ENCODE measurements at places on chromosomes 3 and 15.

- DNase-seq: no peak
Measured at GRCh38 chr3:46524008-46524407, 26.2 kb downstream of the RTP3 start.

DNA sequence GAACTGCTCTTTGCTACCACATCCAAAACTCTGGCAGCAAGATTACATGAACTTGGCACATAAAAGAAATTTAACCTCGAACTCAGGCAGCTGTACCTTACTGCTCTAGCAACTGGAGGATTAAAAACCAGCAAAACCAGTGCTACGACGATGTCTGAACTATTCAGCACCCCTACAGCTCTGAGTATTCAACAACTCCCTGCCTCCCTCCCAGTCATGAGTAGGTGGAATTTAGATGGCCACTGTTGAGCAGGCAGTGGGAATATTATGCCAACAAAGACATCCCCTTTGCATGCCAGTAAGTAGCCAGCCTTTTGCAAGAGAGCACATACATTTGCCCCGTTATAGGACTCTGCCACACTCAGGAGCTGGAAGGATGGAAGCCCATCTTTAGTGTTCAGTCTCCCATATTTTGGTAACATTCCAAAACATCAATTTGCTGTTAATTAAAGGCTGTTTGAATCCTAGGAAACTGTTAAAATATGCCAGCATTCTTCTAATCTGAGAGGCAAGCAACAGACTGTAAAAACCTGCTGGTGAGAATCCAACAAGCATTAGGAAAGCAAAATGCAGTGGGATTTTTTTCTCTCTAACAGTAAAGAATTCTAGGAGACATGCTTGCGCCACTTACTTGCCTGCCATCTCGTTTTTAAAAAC lies 85.4 kb downstream of the ZNF385D start:
- DNase-seq: no peak

DNA sequence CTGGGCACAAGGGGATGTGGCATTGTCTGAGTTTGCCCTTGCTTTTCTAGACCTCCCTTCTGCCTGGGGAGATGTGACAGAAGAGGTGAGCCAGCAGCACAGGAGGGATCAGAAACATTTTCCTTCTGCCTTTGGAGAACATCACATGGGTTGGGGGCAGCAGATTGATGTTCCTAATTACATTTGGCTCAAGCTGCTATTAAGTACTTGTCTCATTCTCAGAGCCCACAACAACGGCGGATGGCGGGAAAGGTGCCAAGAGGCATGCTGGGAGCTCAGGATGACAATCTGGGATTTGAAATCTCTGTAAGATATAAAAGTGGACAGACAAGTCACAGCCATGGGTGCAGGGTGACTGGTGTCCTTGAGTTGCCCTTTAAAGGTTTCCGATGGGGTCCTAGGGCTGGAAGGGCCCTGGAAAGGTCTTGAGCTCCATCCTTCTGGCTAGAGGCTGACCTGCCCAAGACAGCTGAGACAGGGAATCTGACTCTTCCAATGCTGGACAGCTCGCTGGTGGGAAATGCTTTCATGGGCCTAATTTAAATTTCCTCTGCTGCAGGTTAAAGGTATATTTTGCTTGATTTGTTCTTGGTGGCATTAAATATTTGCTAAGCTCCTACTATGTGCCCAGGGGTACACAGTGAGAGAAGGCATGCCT lies 2.4 kb upstream of the CORO2B start:
- DNase-seq: no peak

DNA sequence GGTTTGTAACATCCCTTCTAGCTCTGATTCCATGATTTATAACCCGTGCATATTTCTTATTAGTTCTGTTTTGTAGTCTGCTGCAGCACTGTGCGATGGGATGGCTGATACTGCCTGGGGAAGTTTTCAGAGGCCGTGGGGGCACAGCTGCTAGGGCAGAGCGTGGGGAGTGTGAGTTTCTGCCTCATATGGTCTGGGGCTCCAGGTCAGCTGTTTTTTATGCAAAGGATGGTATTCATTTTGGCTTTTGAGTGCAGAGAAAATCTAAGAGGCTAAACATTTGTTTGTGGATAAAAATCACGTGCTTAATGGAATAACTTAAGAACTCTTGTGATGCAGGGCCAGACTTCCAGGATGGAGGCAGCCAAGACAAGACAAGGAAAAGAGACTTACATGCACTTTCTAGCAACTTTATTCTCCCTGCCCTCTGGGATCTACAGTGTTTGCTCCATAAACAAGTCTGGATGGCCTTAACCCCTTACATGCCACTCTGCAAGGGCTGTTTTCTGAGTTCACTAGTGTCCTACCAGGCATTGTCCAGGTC lies 45.5 kb upstream of the CFAP161 start:
- DNase-seq: no peak

DNA sequence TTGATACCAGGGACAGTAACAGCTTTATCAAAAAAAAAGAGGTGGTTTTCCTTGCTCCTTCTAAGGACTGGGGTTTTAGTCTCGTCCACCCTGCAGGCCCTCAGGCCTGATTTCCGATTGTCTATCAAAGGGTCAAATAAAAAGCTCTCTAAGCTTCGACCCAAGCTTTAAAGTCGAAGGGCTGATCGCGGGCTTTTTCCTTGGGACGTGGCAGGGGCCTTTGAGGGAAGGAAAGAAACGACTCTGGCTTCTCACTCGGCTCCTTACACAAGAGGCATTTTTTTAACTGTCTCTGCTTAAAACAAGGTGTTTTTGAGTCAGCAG lies 354 bp upstream of the KLHL24 start:
- no peak for DNase-seq

DNA sequence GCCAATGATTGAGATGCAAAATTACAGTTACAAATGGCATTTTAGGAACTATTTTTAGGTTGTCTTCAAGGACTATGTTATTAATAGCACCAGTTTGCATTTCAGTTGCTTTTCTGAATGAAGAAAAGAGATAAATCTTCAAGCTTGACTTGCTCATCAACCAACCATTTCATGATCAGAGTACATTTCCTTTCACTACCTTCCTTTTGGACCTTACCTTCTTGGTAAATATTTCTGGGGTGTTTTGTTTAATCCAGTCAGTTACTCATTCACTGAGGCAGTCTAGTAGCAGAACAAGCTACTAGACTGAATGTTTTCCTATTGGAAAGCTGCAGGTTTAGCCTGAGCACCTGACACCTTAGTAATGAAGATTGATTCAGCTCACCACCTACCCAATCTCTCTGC lies 8.2 kb downstream of the SLC27A2 start:
- no peak for DNase-seq

DNA sequence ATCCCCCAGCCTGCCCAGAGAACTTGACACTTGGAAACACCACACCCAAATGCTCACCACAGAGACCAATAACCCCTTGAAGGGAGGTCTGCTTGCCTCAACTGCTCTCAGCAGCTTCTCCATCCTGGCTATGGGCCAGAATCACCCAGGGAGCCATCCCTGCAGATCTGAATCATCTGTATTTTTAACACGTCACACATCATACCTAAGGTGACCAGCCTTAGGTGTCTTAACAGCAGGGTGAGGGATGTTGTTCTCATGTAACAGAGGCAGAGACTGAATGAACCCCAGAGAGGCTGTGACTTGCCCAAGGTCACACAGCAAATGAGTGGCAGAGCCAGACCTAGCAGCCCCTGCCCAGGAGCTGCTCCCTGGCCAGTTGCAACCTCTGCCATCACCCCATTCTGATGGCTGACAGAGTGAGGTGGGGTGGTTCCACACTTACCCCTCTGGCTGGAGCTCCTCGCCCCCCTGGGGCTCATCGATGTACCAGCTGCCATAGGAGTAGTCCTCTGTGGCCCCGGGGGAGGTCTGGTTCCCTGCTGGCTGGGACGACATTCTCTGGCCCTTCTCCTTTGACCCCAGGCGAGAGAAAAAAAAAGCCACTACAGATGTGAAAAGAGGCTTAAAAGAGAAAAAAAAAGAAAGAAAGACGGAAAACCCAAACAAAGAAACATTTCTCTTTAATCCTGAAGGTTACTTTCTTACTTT lies 722 bp downstream of the STRA6 start:
- no peak for DNase-seq

- DNase-seq: no peak
Measured at GRCh38 chr3:86923071-86923491, 67.9 kb downstream of the VGLL3 start.

DNA sequence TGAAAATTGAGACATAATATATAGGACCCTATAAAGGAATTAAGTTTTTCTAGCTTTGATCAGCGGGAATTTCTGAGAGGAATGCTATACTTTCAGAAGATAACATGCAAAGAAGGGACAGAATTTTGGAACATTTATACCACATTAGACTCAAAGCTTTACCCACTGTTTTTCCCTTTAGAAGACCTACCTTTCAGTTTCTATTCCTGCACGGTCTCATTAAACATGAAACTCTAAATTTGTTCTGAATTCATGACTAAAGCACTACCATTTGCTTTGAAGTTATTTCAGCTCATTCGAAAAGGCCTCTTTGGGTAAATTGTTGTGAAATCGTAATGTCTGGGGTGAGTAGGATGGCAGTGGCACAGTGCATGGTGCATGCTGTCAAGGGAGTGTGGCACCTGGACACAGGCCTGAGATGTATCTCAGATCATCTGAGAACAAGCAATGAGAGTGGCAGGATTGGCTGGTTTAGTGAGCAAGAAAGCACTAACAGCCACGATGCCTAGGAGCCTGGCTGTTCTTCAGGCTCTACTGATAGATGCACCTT lies 42.5 kb downstream of the CHCHD4 start:
- peak; percentile 28 for DNase-seq

GRCh38 chr15:73965758-73966113 lies 26.4 kb downstream of the STOML1 start:
- no peak for DNase-seq

GRCh38 chr3:122357828-122358702 lies 25.0 kb downstream of the MIX23 start:
- DNase-seq: no peak

DNA sequence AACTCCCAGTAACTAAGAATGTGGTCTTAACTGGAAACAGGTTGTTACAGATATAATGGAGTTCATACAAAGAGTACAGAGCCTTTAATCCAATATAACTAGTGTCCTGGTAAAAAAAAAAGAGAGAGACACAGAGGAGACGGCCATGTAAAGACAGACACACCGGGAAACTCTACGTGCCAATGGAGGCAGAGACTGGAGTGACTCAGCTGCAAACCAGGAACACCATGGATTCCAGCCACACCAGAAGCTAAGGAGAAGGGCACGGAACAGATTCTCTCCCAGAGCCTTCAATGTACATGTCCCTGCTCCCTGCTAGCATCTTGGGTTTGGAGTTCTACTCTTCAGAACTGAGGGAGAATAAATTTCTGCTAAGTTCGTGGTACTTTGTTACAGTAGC lies 4.5 kb downstream of the RNF168 start:
- DNase-seq: no peak

GRCh38 chr3:55285156-55285555 lies 201.9 kb downstream of the WNT5A start:
- DNase-seq: no peak

DNA sequence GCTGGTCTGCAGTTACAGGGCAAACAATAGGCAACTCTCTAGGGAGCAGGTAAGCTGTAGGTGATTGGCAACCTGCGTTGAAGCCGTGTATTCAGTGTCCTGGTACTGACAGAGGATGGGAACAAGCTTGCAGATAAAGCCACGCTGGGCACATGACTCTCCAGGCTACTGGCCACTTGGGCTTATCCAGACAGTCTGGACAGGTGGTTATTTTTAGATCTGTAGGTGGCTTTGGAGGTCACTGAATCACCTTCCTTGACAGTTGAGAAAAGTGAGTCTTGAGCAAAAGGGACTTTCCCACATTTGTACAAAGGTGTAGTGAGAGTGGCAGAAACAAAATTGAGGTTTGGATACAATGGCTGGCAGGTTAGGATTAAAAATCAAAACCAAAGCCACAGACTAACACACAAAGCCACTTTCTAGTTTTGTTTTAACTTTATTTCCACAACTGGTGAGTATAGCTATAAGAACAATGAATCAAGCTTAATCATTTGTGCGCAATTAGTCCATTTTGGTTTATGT lies 22.3 kb upstream of the IL1RAP start:
- peak; percentile 45 for DNase-seq

DNA sequence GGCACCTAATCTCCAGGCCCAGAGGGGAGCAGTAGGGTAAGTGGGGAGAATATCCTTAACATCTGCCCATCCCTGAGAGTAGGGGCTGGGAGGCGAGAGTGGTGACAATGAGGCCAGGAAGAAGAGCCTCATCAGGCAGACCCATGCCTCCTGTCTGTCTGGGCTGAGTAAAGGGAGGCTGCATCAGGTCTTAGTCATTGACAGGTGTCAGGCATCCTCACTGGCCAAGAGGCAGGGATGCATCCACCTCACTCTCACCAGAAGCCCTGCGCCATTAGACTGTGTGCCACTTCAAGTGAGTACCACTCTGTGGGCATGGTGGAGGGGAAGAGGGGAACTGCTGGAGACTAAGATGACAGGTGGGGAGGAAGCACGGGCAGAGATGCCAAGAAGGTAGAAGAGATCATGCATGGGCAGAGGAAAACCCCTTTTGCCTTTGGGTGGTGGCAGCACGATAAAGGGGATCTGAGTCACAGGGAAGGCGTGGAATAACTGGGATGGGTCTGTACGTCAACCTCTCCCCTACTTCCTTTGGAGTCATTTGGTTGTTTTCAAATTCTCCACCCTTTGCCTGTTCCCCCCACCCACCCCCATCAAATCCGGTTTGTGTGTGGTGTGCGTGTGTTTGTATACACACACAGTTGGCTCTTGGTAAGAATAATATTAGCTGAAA lies 14.1 kb downstream of the ANAPC13 start:
- DNase-seq: no peak

DNA sequence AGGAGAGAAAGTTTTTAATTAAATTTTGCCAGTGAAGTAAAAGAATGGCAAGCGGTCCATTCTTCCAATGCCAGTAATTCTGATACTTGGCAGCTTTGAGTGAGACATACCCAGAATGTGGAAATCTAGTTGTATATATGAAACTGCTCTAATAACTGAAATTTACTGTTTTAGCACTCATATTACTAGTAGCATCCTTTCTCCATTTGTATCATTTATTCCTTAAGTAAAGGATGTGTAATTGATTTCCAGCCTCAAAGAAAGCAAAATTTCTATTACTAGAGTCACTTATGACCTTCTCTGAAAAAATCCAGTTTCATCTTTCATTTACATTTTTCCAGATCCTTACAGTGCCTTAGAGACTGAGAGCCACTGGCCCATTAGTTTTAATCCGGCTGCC lies 65.1 kb downstream of the PBRM1 start:
- no peak for DNase-seq

GRCh38 chr3:164507886-164508285 lies 570.4 kb downstream of the SI start:
- DNase-seq: no peak

- DNase-seq: no peak
Measured at GRCh38 chr15:81612631-81613030, 238.6 kb upstream of the TMC3 start.

DNA sequence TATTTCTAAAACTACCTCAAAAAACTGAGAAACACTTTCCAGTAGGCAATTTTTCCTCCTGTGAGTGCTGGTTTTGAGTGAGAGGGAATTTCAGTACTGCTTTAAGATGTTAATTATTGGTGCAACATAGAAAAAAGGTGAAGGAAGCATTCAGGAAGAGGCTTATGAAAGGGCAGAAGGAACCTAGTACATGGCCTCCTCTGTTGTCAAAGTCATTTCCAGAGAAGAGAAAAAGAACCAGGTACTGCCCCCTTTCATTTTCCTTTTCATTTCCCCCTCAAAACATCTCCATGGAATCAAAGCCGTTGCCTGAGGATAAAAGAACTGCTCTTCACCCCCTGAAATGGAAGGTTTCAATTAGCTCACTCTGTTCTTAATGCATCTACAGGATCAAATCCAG lies 19.8 kb downstream of the RARRES1 start:
- DNase-seq: no peak

GRCh38 chr15:45670091-45670490 lies 35.3 kb downstream of the SQOR start:
- DNase-seq: no peak

- no peak for DNase-seq
Measured at GRCh38 chr3:47743855-47744254, 37.8 kb downstream of the SMARCC1 start.

All from stimulated activated naive CD8-positive, alpha-beta T cell treated with anti-CD3 and anti-CD28 coated beads, Interleukin-15, amount 100 ng/mL, for 72 hours (primary cell).